ENCODE measurements at places on chromosomes 1 and 21.

GRCh38 chr1:218297867-218298266 is 12.8 kb downstream of the RRP15 start:
- DNase-seq = no peak

DNA sequence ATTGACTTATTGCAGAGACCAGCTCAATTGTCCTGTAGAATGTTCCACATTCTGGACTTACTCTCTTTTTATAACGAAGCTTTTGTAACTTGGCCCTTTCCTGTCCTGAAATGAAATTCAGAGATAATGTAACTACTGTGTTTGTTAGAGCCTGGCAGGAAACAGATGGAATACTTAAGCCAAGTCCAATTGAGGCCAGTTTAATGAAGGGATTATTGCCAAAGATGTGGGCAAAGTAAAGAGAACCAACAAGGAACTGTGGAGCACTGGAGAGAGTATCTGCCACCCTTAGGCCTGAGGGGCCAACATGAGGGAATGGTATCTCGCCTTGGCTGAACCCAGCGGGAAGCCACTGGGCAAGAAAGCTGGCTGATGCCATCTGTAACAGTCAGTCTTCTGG is 32.9 kb downstream of the MFSD2A start:
- DNase-seq = no peak

DNA sequence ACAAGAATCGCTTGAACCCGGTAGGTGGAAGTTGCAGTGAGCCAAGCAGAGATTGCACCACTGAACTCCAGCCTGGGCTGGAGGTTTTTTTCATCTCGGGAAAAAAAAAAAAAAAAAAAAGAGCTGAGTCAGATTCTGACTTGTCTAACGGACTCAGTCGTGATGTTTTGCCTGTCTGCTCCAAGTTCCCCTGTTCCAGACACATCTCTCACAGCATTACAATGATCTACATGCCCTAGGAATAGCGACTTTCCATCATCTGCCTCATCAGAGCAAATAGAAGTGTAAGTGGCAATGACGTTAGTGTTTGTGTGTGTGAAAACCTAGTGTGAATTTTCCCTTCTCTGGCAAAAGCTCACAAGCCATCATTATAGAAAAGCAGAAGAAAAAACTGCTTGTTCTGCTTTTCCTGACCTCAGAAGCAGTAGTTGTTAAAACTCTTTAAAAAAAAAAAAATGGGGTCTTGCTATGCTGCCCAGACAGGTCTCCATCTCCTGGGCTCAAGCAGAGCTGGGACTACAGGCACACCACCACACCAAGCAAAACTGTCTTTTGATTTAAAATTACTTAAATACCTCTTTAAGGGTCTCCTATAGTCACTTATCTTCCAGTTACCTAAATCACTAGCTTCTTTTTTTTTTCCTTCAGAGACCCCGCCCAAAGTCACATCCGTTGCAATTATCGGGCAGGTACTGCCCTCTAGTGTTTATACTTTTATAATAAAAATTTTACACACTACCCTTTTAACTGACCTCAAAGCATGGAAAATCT is 37.3 kb downstream of the PLEKHO1 start:
- peak; percentile 18 for DNase-seq

DNA sequence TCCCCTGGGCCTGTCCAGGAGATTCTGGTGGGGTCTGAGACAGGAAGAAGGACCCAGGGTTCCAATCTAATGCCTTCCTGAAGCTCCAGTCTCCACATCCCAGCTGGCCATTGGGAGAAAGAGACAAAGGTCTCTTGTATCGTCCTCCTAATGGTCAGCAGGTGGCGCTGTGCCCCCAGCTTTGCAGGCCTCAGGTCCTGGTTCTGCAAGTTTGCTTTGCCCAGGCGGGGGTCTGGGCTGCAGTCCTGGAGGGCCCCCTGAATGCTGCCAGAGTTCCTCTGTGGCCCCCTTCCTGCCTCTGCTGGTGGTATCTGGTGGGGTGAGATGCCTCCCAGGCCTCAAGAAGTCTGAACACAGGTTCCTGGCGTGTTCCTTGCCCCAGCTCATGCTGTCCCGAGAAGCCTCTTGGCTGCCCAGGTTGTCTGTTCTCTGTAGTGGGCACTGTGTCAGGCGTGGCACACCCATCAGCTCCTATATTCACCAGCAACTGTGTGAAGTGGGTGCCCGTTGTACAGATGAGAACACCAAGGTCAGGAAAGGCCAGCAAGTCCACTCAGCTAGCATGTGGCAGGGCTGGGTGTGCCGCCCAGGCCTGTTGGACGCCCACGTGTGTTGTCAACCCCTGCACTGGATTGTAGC is 33.8 kb upstream of the CSF3R start:
- peak; percentile 3 for DNase-seq

DNA sequence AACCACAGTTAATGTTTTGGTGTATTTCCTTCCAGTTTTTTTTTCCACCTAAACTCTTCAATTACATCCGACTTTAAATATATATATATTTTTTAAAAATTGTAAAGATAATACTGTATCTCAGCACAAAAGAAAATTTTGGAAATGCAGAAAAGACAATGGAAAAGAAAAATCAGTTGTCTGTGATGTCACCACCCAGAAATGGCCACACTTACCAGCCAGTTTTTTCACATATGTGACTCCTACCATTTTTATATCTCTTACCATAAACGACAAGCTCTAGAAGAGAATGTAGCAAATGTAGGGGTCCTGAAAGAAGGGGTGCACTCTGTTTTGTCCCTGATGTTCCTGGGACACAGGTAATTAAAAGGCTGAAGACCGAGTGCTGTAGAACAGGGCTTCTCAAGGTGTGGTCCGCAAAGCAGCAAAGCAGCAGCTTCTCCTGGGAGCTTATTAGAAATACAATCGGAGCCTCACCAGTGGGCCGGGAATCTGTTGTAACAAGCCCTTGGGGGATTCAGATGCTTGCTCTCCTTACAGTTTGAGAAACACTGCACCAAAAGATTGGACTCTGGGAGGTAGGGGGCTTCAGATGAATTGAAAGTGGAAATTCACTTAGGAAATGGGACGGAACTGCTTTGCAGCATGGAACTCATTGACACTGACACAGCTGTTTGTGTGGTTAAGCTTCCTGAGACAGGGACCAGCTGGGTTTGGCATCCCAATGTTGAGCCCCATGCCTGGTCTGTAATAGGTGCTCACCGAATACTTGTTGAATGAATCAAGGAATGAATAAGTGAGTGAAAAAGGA is 44.1 kb downstream of the ALPL start:
- no peak for DNase-seq

GRCh38 chr21:45294509-45295291 is 7.0 kb upstream of the POFUT2 start:
- DNase-seq = no peak

DNA sequence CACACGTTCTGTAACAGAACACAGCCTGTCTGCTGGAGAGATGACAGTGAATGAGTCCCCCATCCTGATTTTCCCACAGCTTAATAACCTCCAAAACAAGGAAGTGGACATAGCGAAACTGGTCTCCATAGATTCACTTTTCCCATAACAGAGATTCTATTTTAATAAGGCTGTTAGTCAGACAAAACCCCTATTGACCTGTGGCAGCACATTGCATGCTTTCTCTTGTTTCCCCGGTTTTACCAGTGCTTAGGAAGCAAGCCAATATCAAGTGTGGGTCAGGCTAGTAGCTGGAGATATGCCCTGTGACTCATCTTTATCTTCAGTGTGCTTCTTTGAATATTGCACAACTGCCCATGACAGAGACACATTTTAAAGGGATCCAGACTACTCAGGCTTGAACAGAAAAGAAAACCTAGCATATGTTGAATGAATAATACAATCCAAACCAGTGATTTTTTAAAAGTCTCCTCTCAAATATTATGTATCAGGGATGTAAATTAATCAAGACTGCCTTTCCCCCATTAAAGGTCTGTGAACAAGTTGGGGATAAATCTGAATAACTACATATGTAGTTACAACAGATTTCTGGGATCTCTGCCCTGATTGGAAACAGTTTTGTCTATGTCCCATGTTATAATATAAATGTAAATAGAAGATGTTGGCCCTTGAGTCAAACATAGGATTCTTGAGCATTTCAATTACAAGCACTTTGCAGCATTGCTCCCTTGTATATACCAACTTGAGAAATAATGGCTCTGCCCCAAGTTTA is 11.9 kb upstream of the CLDN8 start:
- no peak for DNase-seq

DNA sequence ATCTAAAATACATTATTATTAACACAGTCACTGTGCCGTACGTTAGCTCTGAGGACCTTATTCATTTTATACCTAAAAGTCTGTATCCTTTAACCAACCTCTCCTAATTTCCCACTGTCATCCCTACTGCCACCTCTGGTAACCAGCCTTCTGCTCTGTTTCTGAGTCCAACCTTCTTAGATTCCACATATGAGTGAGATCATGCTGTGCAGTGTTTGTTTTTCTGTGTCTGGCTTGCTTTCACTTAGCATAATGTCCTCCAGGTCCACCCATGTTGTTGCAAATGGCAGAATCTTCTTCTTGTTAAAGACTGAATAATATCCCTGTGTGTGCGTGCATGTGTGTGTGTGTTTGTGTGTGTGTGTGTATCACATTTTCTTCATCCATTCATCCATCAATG is 64.2 kb downstream of the ETS2 start:
- DNase-seq = no peak

- DNase-seq = no peak
Observed at GRCh38 chr1:66778969-66779368, 22.1 kb downstream of the INSL5 start.

DNA sequence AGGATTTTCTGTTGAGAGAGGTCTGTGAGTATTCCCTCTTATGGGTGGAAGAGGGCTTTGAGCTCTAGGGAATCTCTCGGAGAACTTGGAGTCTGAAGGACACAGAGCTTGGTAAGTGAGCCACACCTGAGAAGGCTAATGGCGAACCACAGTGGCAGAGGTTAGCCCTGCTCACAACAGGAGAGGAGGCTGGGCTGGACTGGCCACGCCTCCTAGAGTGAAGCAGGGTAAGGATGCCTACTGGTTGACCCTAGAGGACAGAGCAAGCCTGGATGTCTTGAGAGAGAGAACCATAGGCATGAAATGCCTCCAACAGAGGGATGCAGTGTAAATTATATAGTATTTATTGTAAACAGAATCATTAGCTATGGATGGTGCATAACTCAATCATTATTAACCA is 232.6 kb downstream of the PCP4 start:
- no peak for DNase-seq

GRCh38 chr1:163162381-163162914 is 40.3 kb downstream of the RGS5 start:
- no peak for DNase-seq

DNA sequence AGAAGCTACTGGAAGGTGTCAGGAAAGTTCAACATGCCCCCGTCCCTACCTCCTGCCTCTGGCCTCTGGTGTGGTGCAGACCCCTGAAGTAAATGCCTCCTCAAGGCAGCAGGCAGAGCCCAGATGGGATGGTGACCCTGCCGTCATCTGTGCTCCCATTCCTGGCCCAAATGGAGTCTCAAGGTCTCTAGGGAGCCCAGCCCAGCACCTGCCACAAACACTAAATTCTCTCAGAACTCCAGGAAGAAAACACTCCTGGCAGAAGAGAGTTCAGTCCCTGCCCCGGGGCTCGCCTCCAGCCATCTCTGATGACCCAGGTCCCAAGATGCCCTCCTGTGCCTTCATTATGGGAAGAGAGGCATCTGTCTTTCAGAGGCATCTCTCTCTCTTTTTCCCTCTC is 261.6 kb upstream of the TMEM51 start:
- no peak for DNase-seq

DNA sequence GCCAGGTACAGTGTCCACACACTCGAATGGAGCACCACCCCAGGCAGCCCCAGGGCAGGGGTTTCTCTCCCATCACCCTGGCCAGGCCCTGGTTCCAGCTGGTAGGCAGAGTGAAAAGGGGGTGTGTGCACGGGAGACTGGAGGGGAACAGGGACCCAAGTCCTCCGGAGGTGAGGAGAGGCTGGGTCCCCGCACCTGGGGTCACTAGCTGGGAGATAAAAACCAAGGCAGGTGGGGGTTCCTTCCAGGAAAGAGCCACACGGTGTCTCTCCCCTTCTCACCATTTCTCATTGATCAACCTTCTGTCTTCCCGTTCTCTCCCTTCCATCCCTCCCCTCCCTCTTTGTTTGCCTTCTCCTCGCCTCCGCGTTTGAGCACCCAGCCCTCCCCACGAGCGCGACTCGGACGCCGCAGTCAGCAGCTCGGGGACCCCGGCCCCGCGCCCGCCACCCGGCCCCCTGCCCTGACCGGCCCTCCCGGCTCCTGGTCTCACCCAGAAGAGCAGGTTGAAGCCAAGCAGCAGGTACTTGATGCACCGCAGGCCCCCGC is 358 bp downstream of the TSPAN2 start:
- no peak for DNase-seq

- no peak for DNase-seq
Observed at GRCh38 chr1:243388276-243388675, 132.4 kb downstream of the SDCCAG8 start.

DNA sequence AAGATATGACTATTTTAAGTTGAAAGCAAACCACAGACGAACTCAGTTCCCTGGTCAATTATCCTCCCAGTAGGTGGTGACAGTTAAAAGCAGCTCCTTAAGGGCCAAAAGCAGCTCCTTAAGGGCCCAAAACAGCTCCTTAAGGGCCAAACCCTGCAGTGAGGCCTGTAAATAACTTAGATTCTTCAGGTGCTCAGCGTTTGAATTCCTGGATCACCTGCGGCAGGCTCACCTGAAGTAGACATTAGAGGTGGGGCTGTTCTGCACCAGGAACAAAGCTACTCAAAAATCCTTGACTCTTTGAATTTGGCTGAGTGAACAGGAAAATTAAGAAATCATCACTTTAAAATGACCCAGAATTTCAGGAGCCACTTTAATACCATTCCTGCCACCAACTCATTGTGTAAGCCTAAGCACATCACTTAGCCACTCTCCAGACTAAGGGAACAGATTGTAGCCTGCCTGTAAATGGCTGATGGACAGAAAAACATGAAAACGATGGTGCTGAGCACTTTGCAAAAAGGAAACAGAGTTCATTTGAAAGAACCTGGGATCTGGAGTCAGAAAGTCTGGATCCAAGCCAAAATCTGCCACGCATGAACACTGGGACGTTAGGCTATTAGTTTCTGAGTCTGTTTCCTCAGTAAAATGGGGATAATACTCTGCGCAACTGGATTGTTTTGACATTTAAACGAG is 126.9 kb downstream of the LRIG2 start:
- no peak for DNase-seq

- no peak for DNase-seq
Observed at GRCh38 chr1:117363571-117364048, 3.6 kb upstream of the MAN1A2 start.

- DNase-seq = no peak
Observed at GRCh38 chr1:150024156-150024555, 13.6 kb upstream of the OTUD7B start.

DNA sequence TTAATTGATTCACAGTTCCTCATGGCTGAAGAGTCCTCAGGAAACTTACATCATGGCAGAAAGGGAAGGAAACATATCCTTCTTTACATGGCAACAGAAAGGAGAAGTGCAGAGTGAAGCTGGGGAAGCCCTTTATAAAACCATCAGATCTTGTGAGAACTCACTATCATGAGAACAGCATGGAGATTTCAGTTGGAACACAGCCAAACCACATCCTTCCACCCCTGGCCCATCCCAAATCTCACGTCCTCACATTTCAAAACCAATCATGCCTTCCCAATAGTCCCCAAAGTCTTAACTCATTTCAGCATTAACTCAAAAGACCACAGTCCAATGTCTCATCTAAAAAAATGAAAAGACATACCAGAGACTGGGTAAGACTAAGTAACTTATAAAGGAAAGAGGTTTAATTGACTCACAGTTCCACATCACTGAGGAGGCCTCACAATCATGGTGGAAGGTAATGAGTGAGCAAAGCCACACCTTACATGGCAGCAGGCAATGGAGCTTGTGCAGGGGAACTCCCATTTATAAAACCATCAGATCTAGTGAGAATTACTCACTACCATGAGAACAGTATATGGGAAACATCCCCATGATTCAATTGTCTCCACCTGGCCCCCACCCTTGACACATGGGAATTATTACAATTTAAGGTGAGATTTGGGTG is 105.2 kb downstream of the MRPL39 start:
- DNase-seq = no peak

All from effector memory CD4-positive, alpha-beta T cell (primary cell).